Heart right ventricle (tissue), 16 donors: ENCODE measurements at places on chromosomes 13 and 19.

DNA sequence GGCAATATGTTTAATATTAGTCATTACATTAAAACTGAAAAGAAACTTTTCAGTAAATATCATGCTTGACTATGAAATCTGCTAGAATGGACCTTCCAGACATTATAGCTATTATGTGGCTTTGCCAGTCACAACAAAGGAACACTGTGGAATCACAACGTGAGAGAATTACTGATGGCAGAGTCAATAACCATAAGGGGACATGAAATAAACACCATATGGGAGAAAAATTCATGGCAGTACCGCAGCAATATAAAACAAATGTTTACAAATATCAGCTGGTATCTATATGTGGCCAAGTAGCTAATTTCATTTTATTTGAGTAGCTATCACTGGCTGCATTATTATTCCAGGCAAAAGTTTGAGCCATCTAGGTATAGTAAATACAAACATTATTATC is 1818.6 kb downstream of the PCDH9 start:
- DNase-seq: no peak

- no peak for DNase-seq
Measured at GRCh38 chr13:51370116-51370515, 30.6 kb downstream of the SERPINE3 start.

DNA sequence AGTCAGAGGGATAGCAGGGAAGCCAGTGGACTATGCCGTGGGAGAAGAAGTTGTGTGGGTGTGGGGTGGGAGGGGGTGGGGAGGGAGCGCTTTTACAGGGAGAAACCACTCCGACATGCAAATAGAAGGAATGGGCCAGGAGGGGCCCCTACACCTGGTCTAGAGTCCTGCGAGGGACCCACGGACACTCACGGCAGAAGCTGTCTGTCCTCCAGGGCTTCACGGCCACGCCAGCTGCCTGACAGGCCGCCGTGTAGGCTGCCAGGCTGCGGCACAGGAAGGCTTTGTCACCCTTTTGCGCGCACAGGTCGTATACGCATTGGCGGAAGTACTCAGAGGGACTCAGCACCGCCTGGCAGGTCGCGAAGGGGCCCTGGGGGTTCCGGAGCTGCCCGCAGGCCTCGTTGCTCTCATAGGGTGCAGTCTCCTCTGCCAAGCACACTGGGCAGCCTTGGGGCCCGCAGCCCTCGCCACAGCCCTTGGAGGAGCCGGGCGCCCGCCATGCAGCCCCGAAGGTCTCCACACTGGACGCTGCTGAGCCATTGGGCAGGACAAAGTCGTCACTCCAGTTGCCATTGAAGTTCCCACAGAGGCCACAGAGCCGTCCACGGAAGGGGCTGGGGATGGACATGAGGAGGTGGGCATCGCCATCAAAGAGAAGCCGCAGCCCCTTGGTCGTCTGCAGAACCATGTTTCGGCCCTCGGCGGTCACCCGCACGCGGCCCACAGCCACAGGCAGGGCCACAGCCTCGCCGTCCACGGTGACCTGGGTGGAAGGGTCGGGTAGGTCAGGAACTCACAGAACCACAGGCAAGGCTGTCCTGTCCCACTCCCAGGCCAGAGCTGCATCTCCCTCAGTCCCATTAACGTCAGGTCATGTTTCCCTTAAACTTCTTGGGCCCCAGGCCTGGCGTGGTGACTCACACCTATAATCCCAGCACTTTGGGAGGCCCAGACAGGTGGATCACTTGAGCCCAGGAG is 26.0 kb upstream of the FBL start:
- DNase-seq: no peak

DNA sequence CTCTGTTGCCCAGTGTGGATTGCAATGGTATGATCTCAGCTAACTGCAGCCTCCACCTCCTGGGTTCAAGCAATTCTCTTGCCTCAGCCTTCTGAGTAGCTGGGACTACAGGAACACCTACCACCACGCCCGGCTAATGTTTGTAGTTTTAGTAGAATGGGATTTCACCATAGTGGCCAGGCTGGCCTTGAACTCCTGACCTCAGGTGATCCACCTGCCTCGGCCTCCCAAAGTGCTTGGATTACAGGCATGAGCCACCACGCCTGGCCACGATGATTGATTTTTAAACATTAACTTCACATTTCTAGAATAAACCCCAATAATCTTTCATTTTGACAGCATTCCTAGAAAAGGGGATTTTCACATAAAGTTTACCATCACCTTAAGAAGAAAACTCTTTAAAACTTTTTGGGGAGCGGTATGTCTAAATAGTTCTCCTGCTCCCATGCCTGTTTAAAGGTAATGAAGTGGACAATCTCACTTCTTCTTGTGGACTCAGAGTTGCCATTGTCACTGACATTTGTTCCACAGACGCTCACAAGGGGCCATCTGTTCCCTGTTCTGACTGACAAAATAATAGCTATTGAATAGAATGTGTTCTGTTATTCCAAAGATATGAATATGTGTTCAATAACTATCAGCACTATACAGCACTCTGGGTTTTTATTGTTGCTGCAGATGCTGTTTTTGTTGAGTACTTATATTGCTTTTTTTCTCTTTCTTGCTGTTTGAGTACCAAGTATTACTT is 66.1 kb upstream of the C1QTNF9B start:
- DNase-seq: no peak

GRCh38 chr13:102856557-102856956 is 10.7 kb downstream of the ERCC5 start:
- peak; percentile 71 for DNase-seq

- DNase-seq: no peak
Measured at GRCh38 chr13:20984879-20985278, 76.5 kb downstream of the LATS2 start.

DNA sequence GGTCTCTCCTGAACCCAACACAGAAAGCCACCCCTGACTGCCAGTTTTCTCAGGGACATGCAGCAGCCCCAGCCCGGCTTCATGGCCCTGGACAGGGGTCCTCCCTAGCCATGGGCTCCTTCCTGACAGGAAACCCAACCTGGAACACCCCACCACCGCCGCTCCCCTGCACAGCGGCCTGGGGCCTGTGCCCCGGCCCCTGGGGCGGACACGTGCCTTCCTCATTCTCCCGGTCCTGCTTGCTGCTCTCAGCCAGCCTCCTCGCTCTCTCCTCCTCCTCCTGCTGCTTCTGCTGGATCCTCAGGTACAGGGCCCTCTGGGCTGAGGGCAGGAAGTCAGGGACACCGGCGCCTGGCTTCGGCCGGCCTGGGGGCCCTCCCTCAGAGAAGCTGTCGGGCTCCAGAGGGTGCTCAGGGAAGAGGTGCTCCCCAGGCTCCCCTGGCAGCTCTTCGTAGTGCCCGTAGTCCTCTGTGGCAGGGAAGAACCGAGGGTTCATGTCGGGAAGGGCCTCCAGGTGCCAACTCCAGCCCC is 20.5 kb upstream of the TMEM160 start:
- no peak for DNase-seq

GRCh38 chr19:41023193-41023592 is 32.1 kb downstream of the CYP2B6 start:
- no peak for DNase-seq

- no peak for DNase-seq
Measured at GRCh38 chr13:101627556-101627943, 175.1 kb downstream of the ITGBL1 start.

DNA sequence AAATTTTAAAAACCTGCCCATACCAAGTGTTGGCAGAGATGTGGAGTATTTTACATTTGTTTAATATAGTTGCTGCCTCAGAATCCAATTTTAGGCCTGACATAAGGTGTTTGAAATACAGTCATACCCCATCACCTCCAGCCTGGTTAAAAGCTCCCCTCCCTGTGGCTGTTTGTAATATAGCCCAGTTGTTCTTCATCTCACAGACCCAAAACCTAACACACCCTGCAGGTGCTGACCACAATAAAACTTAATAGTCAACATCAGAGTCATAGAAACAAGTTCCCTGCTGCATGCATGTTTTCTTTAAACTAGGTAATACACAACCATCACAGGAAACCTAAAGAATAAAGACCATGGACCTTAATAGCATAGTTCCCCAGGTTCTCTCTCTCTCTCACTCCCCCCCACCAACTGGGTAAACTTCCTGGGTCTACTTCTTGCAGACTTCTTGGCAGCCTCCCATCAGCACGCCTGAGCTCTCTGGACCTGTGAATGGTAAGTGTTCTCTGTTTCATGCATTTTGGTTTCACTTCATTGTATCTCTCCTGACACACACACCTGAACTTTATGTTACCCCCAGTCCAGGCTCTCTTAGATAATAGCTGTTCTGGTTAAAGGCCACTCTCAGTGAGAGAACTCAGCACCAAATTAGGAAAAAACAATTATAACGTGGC is 1369.9 kb downstream of the EFNB2 start:
- no peak for DNase-seq

DNA sequence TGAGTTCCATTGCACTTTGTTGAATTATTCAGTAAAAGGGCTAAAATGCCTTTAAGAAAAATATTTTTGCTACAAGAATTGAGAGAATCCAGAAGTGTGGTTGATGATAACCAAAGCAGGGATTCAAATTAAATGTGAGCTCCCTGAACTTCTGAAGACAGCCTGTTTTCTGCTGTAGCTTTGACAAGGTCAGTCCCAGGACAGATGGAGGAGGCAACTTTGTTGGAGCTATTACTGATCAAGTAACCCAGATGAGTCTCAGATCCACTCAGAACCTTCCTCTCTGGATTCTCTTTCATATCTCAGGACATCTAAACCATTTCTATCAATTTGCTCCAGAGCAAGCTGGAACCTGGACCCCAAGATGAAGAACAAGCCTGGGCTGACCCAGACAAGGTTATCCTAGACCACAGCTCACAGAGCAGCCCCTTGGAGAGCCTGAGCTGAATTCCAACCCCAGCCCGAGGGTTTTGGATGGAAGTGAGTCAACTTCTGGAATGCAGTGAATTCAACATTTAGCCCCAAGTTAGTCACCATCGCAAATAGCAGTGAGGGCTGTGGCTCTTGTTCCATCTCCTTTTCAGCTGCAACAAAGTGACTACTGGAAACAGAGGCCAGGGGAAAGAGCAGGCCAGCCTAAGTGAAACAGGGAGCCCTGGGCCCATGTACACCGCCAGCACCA is 137.8 kb upstream of the TSC22D1 start:
- no peak for DNase-seq

DNA sequence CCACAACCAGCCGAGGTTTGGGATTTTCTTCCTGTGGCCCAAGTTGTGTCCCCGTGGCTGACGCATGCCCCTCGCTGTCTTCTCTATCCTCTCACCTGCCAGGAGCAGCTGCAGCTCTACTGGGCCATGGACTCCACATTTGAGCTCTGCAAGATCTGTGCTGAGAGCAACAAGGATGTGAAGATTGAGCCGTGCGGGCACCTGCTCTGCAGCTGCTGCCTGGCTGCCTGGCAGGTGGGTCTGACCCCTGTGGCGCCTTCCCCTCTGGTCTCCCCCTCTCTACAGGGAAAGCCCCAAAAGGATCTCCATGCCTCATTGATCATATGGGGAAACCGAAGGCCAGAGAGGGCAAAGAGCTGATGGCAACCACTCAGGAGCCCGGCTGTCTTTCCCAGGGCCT is 14.6 kb downstream of the CBLC start:
- DNase-seq: no peak

- no peak for DNase-seq
Measured at GRCh38 chr19:33904681-33905080, 108.0 kb downstream of the KCTD15 start.

GRCh38 chr13:32889986-32890565 is 126.1 kb upstream of the KL start:
- no peak for DNase-seq

DNA sequence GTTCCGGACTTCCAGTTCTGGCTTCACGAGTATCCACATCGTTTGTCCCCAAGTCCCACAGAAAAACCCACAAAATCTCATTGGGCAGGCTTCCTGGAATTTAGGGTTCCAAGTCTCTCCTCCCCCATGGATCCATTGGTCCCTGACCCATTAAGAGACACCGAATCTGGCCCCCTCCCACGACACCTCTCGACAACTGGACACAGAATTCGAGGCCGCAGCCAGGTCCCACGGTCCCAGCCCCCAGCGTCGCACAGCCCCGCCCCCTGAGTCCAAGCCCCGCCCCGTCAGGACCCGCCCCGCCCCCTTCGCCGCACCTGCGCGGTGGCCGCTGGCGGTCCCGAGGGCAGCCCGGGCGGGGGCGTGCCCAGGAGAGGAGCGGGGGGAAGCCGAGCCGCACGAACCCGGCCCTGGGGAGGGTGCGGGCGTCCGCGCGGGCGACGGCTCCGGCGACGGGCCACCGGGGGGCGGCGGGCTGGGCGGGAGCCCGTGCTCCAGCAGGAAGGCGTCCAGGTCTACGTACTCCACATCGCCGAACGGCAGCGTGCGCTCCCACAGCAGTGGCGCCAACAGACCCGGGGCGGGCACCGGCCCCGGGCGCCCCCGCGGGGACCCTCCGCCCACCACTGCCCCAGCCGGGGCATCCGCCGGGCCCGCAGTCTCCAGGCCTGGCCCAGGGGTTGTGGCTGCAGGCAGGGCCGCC is 1.8 kb downstream of the DBP start:
- peak; percentile 76 for DNase-seq

- DNase-seq: no peak
Measured at GRCh38 chr13:78198419-78198818, 279.8 kb upstream of the EDNRB start.

GRCh38 chr19:40091205-40092129 is 724 bp upstream of the ZNF780A start:
- DNase-seq: no peak

GRCh38 chr19:41426952-41427646 is at the start of gene B3GNT8:
TSS of gene B3GNT8 (minus strand) at chr19:41427374. CDS start at chr19:41426778, 596 bp downstream.
- DNase-seq: peak; percentile 90

DNA sequence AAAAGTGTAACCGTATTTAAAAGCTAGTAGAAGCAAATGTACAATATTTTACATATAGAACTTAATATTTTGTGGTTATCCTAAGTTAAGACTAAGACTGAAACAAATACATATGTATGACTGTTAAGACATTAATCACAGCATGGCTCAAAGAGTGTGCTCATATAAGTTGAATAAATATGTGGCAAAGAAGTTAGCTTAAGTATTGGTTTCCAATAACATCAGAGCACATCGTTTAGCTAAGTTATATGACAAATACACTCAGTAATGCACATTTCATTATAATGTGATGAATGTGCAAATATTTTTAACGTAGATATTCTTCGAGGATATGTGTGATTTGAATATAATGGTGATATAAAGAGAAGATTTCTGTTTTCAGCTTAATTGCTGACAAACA is 253.8 kb downstream of the SLITRK5 start:
- no peak for DNase-seq

DNA sequence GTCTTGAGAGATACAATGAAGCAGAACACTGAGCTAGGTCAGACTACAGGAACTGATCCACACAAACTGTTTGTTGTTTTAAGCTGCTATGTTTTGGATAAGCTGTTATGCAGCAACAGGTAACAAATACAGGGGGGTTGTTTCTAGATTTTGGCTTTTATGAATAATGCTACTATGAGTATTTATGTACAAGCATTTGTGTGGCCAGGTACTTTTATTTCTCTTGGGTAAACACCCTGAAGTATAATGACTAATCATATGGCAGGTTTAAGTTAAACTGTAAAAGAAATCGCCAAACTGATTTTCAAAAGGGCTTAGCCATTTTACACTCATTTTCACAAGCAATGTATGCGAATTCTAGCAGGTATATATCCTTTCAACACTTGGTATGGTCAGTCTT is 166.0 kb downstream of the DNAJC3 start:
- no peak for DNase-seq
